ENCODE measurements at places on chromosomes 1 and 21. TPM values are rescaled to one million over a fixed set of nuclear protein-coding genes. Genes with fewer than 3 reads are reported as not detected.
A peak's percentile ranks its signal among the peaks of the same experiment; 100 is the strongest.

GRCh38 chr1:12173631-12174121 is 6.9 kb downstream of the TNFRSF1B start:
- H3K27me3 ChIP-seq, result peaks cover 21% of the 10 kb centered on the region
- peaks cover 14% of the 10 kb centered on the region for H3K4me1 ChIP-seq
- H3K27ac ChIP-seq, result no peak overlapping the region

- H3K27ac ChIP-seq, result no peak overlapping the region
- DNase-seq, result no peak
- H3K27me3 ChIP-seq, result peaks cover 17% of the 10 kb centered on the region
Measured at GRCh38 chr1:34292472-34292871, 115.8 kb downstream of the C1orf94 start.

DNA sequence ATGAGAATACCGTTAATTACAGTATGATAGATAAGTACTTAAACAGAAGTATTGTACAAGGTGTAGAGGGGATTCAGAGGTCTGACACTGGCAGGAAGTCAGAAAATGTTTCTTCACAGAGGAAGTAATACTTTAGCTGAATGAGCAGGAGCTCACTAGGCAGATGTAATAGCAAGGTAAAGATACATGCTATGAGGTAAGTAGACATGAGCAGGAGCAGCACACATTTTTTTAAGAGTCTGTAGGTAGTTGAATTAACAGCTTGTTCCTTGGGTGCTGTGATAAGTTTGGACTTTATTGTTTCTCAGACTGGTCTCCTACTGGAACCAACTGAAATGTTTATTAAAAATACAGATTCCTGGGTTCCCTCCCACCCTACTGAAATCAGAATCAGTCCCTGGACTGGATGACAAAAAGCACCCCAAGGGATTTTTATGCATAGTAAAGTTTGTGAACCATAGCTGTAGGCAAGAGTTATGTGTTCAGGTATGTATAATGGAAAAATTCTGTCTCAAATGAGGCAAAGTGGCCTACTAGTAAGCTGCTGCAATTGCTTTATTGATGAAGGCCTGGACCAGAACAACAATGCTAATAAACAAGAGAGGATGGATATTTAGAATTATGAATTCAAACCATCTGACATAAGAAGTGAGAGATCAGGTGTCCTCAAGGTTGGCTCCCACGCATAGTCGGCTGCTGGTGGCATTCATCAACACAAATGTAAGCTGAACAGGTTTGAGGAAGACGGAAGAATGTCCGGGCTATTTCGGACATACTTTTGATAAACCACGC is 902 bp downstream of the AP4B1 start:
- H3K4me3 ChIP-seq, result peak overlapping the region; percentile 91
- H3K36me3 ChIP-seq, result peaks cover 7% of the 10 kb centered on the region
- no peaks in the 10 kb centered on the region for H3K27me3 ChIP-seq
- peak overlapping the region; percentile 98 for H3K27ac ChIP-seq
- no peak for DNase-seq

DNA sequence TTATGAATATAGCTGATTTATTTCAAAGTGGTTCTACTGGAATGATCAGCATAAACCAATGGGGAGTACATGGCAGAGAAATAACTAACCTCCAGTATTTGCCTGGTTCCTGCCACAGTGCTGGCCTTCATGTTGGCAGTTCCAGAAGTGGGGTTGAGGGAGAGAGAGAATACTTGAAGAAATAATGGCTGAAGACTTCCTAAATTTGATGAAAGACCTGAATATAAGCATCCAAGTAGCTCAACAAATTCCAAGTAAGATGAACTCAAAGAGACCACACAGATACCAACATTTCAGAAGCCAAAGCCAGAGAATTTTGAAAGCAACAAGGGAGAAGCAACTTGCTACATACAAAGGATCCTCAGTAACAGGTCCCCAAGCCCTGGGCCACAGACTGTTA is 34.3 kb downstream of the S100B start:
- H3K27me3 ChIP-seq, result no peaks in the 10 kb centered on the region
- no peaks in the 10 kb centered on the region for H3K4me1 ChIP-seq
- H3K36me3 ChIP-seq, result peaks cover 66% of the 10 kb centered on the region
- H3K4me3 ChIP-seq, result no peak overlapping the region
- no peak for DNase-seq
- H3K27ac ChIP-seq, result no peak overlapping the region

GRCh38 chr1:173093691-173094445 is 43.1 kb upstream of the TNFSF18 start:
- H3K27ac ChIP-seq, result no peak overlapping the region
- H3K27me3 ChIP-seq, result peaks cover 4% of the 10 kb centered on the region
- no peaks in the 10 kb centered on the region for H3K4me1 ChIP-seq
- no peak overlapping the region for H3K4me3 ChIP-seq
- no peak for DNase-seq

Gene CFAP74
- 0.18 TPM for total RNA-seq

DNA sequence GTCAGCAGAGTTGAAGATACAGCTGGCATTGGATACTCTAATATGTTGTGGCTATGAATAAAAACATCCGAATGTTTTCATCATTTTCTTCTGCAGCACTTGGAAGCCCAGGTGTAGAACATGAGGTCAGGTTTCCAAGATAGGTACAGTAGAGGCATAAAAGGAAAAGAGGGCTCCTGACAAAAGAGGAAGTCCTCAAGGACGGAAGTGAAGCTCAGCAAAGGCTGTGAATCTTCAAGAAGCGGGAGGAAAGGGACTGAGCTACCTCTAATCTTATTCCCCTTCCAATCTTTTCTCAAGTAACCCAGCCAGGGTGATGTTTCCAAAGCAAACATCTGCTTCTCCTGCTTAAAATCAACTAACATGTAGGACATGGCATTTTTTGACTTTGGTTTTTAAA is 4.4 kb upstream of the PIK3C2B start:
- no peak overlapping the region for H3K27ac ChIP-seq
- peaks cover 10% of the 10 kb centered on the region for H3K4me1 ChIP-seq
- no peak for DNase-seq
- H3K36me3 ChIP-seq, result no peaks in the 10 kb centered on the region

GRCh38 chr1:184176058-184176457 is 124.5 kb downstream of the TSEN15 start:
- no peak overlapping the region for H3K4me3 ChIP-seq
- no peaks in the 10 kb centered on the region for H3K4me1 ChIP-seq
- H3K36me3 ChIP-seq, result no peaks in the 10 kb centered on the region
- no peak for DNase-seq
- no peak overlapping the region for H3K27ac ChIP-seq
- H3K27me3 ChIP-seq, result no peaks in the 10 kb centered on the region

GRCh38 chr21:33860332-33860879 is 55.2 kb downstream of the ATP5PO start:
- H3K27ac ChIP-seq, result no peak overlapping the region
- H3K36me3 ChIP-seq, result no peaks in the 10 kb centered on the region
- DNase-seq, result no peak
- peaks cover 3% of the 10 kb centered on the region for H3K4me1 ChIP-seq
- no peaks in the 10 kb centered on the region for H3K27me3 ChIP-seq
- no peak overlapping the region for H3K4me3 ChIP-seq

Gene TDRKH
- 9.9 TPM for total RNA-seq

DNA sequence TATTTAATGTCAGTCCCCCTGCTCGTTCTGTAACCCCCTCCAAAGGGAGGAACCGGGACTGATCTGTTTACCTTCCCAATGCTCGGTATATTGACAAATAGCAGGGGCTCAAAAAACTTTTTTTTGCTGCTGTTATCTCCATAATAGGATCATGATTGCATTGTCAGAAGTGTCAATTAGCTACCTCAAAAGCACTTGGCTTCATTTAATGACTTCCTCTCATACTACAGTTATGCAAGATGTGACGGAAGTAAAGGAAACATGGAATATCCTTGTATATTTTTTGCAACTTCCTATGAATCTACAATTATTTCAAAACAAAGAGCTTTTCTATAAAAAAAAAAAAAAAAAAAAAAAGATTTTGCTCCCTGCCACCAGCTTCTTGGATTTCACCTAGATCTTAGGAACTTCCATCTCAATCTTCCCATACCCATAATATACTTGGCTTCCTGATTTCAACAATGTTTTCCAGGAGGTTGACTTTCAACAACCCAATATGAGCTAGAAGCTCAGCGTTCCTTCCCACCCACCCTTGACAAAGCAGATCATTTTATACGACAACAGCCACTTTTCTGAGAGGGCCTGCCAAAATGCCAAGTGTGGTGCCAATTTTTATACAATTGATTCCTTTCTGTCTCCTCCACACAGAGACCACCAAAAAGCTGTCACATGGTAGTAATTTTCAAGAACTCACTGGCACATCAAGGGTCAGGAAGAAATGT is 71.7 kb downstream of the SETD4 start:
- H3K27me3 ChIP-seq, result peaks cover 1% of the 10 kb centered on the region
- H3K36me3 ChIP-seq, result no peaks in the 10 kb centered on the region
- no peak overlapping the region for H3K27ac ChIP-seq
- H3K4me1 ChIP-seq, result peaks cover 9% of the 10 kb centered on the region
- H3K4me3 ChIP-seq, result no peak overlapping the region

DNA sequence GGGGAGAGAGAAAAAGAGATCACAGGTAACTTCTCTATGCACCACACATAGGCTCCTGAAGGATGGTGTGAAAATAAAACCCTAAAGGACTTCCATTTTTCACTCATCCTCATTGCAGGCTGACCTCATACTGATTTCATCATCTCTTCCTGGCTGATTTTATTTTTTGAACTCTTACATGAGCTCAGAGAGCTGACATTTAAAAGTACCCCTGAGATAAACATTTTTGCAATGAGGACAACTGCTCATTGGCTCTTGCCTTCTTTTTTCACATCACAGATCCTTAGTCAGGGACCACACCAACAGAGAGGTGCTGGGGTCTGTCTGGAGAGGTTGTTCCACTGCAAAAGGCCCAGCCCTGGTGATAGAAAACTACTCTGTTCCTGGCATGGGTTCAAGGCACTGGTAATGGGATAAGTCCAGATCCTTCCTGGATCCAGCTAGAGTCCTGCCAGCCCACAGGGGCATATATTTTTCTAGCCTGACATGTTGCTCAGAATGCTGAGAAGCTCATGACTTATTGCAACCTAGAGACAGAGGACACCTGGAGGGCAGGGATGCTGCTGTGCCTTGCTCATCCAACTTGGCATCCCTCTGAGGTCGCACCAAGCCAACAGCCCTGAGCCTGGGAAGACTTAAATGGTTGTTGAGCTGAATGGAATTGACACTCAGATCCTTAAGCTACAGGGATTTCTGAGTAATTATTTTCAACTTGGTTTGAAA is 360.0 kb downstream of the HHAT start:
- peaks cover 5% of the 10 kb centered on the region for H3K36me3 ChIP-seq
- H3K27ac ChIP-seq, result no peak overlapping the region
- no peak overlapping the region for H3K4me3 ChIP-seq

Gene AQP10
- 1.00 TPM for total RNA-seq

Gene FABP3
- total RNA-seq, result 6.7 TPM

DNA sequence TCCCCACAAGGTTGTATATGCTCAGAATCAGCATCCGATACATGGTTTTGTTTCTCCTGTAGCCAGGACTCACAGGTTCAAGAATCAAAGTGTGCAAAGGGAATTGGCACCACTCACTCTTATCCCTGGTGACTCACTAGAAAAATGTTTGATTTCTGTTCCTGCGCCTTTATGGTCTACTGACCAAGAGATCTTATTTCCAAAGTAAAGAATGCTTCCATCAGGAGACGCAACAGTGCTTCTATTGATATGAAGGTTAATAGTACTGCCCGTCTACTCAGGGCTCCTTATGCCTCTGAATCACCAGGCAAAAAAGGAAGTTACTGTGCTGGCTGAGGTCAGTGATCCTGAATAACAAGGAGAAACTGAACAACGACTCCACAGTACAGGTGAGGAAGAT is 1392.0 kb upstream of the PRMT6 start:
- peaks cover 2% of the 10 kb centered on the region for H3K27me3 ChIP-seq
- H3K4me3 ChIP-seq, result no peak overlapping the region
- H3K36me3 ChIP-seq, result no peaks in the 10 kb centered on the region
- no peaks in the 10 kb centered on the region for H3K4me1 ChIP-seq
- DNase-seq, result no peak
- no peak overlapping the region for H3K27ac ChIP-seq

DNA sequence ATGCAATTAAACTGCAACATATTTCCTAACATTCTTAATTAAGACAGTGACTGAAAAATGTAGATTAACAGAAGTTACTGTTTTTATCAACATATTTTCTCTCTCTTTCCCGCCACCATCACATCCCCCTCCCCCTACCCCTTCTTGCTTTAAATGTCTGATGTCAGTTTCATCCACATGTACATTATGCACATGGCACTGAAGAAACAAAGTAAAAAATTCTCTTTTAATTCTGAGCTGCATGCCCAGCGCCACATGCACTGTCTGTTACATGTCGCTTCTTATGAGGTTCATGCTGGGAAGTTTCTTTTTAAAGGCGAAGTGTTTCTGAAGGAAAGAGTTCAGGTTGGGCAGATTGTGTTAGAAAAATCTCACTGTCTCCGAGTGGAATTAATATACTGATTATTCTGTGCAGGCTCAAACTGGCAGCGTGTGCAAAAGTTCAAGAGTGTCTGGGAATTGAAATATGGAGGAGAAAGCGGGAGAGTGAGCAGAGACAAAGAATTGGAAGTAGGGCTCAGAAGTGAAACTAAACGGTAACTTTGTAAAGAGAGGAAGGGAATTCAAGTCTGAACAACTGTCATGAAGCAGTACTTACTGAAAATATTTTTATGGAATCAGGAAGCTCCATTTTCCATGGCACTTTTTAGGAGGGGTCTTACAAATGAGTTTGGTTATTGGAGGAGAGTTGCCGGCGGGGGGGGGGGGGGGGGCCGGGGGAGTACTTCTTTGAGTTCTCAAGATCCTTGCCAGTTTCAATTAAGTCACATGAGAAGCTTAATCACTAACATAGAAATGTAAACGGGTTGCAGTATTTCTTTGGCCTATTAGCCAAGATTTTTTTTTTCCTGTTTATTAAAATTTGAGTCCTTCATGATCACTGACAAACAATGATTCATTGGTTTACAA is 217.6 kb downstream of the SDCCAG8 start:
- H3K4me1 ChIP-seq, result peaks cover 34% of the 10 kb centered on the region
- no peak for DNase-seq
- H3K27me3 ChIP-seq, result no peaks in the 10 kb centered on the region
- H3K36me3 ChIP-seq, result no peaks in the 10 kb centered on the region
- peak overlapping the region; percentile 55 for H3K4me3 ChIP-seq

Gene SLC6A9
- total RNA-seq, result 28.4 TPM

GRCh38 chr1:226627924-226628611 is 79.5 kb downstream of the STUM start:
- H3K36me3 ChIP-seq, result peaks cover 2% of the 10 kb centered on the region
- H3K27me3 ChIP-seq, result peaks cover 3% of the 10 kb centered on the region
- no peak overlapping the region for H3K27ac ChIP-seq

GRCh38 chr1:165392634-165393571 is 36.4 kb upstream of the LMX1A start:
- no peak overlapping the region for H3K27ac ChIP-seq
- H3K27me3 ChIP-seq, result peaks cover 39% of the 10 kb centered on the region
- peaks cover 13% of the 10 kb centered on the region for H3K4me1 ChIP-seq
- H3K4me3 ChIP-seq, result peak overlapping the region; percentile 63
- DNase-seq, result peak; percentile 84

DNA sequence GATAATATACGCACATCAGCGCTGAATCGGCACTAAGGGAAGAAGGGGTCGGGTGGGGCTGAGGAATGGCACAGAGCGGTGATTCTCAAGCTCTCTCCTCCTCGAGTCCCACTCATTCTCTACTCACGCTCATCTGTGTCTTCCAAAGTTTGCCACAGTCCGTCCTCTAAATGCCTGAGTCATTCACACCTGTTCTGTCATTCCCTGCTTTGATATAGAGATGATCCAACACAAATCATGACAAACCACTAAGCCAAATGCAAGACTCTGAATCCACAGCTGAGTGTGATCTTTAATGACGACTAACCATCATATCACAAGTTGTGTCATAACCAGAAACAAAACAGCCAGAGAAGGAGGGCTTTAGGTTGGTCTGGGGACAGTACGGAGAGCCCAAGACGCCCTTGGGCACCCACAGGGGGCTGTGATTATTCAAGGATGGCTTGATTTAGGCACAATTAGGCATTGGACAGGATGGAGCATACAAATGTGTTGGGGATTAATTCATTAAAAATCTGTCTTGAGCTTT is 501.5 kb downstream of the KIF26B start:
- DNase-seq, result no peak
- H3K36me3 ChIP-seq, result no peaks in the 10 kb centered on the region
- H3K4me1 ChIP-seq, result peaks cover 14% of the 10 kb centered on the region
- H3K27ac ChIP-seq, result no peak overlapping the region

Data from mesothelial cell of epicardium (in vitro differentiated cells).